Fibroblast of skin of right biceps (primary cell): ENCODE measurements at places on chromosomes 11 and 22.

- no peak for DNase-seq
These were observed 52.4 kb upstream of the CDON start for GRCh38 chr11:126115127-126115495.

DNA sequence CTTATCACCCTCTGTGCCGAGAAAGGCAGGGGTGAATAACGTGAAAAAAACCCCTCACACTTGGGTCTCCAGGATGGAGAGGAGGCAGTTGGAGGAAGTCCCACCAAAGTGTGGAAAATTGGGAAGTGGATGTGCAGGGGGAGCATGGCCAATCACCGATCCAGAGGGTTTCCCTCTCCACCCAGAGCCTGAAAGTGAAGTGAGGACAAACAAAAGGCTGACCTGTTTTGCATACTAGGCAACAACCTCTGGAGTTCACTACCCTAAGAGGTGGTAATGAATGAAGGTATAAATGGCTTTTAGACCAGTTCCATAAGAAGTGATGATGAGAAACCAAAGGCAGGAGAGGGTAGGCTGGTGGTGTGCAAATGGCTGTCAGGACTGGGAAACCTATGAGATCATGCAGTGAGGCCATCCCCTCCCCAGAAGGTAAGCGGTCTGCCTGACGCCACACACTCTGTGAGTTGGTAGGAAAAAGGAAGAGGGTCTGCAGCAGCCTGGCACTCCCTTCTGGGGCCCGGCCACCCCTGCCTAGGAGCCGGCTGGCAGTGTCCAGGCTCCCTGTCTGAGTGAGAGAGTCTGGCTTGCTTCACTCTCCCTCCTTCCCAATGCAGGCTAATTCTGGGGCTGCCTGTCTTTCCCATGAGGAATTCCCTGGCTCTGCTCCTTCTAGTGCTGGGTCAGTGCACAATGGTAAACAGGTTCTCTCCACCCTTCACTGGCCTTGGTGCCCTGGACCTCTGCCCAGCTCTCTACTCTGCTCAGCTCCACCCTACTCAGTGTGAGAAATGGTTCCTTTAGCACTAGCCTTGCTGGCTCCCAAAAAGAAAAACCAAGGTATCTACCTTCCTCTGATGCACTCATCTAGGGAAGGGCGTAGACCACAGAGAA is 15.6 kb downstream of the TBC1D10A start:
- peak; percentile 28 for DNase-seq

DNA sequence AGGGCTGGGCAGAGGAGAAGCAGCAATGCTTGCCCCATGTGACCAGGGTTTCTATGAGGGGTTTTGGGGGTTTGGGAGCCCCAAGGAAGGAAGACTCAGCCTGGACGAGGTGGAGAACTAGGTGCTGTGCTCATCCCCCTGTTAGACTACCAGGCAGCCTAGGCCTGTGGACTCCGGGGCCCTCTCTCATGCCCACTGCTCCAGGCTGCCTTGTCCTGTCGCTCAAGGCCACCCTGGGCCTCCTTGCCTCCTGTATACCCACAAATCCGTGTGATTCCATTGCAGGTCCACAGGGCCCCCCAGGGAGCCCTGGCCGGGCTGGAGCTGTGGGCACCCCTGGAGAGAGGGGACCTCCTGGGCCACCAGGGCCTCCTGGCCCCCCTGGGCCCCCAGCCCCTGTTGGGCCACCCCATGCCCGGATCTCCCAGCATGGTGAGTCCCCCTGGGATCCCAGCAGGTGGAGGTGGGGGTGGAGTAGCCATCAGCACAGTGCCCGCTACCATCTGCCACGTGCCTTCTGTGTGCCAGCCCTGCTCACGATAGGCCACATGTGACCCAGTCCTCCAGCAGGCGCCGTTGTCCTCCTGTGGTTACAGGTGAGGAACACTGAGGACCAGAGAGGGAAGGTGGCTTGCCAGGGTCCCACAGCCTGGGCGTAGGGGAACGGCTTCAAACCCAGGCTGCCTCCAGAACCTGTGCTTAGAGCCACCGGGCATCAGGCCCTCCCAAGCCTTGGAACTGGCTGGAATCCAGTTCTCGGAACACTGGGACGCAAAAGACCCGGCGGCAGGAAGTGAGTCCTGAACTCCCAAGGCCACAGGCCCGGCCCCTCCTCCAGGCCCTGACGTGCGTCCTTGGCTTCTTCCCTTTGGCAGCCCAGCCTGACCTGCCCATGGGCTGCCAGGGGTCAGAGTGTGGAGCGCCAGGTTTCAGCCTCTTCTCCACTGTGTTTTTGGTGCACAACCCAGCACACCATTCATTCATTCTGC is 26.6 kb downstream of the EMID1 start:
- DNase-seq: no peak

DNA sequence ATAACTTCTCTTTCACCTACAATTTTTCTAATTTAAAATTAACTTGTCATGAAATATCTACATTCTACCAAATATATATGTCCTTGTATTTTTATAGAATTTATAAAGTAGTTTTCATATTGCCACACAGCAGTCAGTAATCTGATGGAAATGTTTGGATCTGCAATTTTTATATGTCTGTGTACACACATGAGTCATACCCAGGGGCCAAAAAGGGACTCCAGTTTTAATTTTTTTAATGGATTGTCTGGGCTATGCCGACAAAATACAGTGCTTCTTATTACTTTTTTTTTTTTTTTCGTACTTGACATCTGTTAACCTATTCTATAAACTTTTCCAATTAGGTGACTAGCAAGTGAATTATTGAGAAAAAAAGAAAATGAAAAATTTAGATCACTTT is 6.3 kb downstream of the GUCY1A2 start:
- peak; percentile 30 for DNase-seq

- no peak for DNase-seq
These were observed 32.4 kb downstream of the PIK3IP1 start for GRCh38 chr22:31259798-31260473.

DNA sequence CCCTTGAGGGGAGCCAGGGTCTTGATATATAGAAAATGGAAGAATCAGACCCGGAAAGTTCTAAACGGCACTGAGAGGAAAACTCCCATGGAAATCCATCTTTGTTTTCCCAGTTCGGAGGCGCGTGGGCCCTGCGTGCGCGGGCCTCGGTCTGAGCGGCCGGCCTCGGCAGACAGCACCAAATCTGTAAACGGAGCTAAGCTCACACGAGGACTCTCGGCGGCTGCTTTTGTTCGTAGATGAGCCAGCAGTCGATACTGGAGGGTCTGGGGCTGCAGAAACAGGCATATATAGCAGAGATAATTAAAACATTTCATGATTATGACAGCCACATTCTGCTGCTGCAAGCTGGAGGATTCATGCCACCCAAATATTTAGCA is 68.5 kb upstream of the PPARA start:
- DNase-seq: no peak

GRCh38 chr11:8267831-8268529 is 4.3 kb upstream of the LMO1 start:
- no peak for DNase-seq

- DNase-seq: peak; percentile 21
These were observed 33.8 kb downstream of the SYT13 start for GRCh38 chr11:45252134-45252856.

DNA sequence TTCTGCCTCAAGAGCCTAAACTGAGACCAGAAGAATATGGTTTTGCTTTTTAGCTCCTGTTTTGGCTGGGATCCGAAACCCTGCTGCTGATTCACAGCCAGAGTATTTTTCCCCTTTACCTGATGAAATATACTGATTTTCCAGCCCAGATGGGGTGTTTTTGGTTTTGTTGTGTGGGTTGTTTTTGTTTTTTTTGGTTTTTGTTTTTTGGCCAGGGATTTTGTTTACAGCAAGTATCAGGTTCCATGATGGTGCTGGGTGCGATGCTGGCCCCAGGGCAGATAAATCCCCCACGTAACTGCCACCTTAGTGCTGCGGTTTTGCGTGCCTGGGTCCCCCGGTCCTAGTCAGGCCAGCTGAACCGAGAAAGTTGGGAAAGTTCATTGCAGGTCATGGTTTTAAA is 103.7 kb downstream of the ZBTB16 start:
- DNase-seq: peak; percentile 80

DNA sequence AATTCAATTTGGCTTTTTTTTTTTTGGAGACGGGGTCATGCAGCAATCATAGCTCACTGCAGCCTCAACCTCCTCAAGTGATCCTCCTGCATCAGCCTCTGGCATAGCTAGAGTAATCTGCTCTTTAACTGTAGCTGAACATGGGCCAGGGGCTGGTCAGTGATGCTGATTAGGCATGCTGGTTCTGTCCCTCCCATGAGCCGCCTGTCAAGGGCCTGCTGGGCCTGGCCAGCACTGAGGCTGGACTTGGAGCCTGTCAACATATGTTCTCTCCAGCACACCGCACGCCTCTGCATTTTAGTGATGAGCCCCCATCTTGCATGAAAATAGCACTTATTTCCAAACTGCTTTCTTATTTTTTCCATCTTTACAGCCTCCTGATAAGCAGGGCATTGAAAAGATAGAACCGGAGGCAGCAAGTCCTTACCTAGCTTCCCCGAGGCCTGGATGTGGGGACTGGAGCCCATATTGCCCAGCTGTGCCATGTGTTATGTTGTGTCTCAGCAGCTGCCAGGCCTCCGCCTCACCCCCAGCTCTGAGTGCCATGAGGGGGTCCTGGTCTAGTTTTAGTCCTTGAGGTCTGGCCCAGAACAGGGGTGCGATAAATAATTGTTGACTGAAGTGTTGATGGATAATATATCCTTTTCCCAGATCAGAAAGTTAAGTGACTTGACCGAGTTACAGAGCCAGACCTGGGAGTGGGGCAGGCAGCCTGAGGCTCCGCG is 80.0 kb downstream of the CTTN start:
- no peak for DNase-seq

DNA sequence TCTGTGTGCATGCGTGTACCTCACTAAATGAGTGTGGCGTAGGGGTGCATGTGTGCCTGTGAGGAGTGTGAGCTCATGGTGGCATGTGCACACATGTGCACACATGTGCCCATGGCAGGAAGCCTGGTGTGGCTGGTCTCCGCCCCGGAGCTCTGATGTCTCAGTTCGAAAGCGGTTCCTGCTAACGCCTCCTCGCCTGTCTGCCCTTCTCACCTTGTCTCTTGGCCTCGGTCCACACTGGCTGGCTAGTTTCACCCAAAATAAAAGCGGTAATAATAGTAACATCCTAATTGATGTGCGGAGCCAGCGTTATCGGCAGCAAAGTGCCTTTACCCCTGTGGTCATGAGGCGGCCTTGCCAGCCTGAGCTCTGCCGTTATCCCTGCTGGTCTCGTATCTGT is 1190.4 kb downstream of the BRD1 start:
- no peak for DNase-seq

- DNase-seq: peak; percentile 66
These were observed 22.4 kb upstream of the MYH9 start for GRCh38 chr22:36409911-36410756.

DNA sequence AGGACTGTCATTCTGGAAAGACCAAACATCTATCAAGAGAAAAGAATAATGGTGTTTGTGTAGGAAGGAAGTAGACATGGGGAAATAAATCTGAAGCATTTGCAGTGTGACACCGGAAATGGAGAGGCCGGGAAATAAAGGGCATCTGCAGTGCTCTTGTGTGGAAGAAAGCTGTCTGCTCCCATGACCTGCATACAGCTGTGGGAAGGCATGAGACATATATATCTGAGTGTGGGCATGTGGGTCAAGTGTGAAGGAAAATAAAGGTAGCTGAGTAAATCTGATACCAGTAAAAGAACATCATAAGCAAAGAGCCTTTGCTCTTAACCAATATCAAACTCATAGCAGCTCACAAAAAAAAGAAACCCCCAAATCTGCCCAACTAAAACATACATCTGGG is 72.1 kb upstream of the OR5AK2 start:
- no peak for DNase-seq

GRCh38 chr11:121059605-121060004 is 35.7 kb downstream of the TBCEL start:
- DNase-seq: no peak

GRCh38 chr11:64121663-64122410 is 44.1 kb downstream of the MACROD1 start:
- DNase-seq: peak; percentile 95

- DNase-seq: no peak
These were observed 78.4 kb downstream of the C2CD3 start for GRCh38 chr11:74092425-74092824.

- DNase-seq: no peak
These were observed 5.5 kb upstream of the MYOD1 start for GRCh38 chr11:17713851-17714250.

- DNase-seq: no peak
These were observed 414 bp downstream of the OR52D1 start for GRCh38 chr11:5488798-5489399.

- DNase-seq: no peak
These were observed 8.6 kb upstream of the APBB1 start for GRCh38 chr11:6427516-6427915.

GRCh38 chr11:88016392-88017170 is 158.7 kb downstream of the RAB38 start:
- DNase-seq: peak; percentile 76

DNA sequence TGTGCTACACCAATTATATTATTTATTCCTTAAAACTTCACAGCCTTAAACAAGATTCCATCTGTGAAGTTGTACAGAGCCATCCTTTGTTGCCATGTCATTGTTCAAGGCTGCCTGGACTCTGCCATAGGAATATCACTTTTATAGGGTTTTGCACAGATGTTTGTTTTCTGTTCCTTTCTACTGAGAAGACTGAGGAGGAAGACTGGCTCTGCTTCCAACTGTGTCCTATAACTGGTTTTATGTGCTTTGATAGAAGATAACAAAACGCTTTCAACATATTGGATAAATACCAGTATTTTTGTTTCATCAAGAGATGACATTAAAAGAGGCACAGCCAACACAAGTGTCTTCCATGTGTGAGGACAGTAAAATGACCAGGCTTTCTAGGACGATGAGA is 120.6 kb downstream of the CD44 start:
- no peak for DNase-seq

GRCh38 chr11:134026655-134027343 is 42.1 kb upstream of the JAM3 start:
- no peak for DNase-seq
